ENCODE measurements at places on chromosomes 3 and 15. TPM values are rescaled to one million over a fixed set of nuclear protein-coding genes. Genes with fewer than 3 reads are reported as not detected.

Gene SHISA5
- total RNA-seq: 311 TPM

GRCh38 chr15:73584699-73585420 lies 48.3 kb downstream of the NPTN start:
- DNase-seq: no peak

GRCh38 chr3:147613725-147614124 lies 204.6 kb downstream of the ZIC1 start:
- DNase-seq: no peak

GRCh38 chr15:38842226-38842625 lies 277.6 kb upstream of the RASGRP1 start:
- no peak for DNase-seq

GRCh38 chr3:169940470-169941181 lies 26.0 kb upstream of the SEC62 start:
- no peak for DNase-seq
